ENCODE measurements at places on chromosomes 5 and 9.
A peak's percentile ranks its signal among the peaks of the same experiment; 100 is the strongest.

- no peak for DNase-seq
These were observed 1.5 kb downstream of the NEK6 start for GRCh38 chr9:124259158-124259808.

DNA sequence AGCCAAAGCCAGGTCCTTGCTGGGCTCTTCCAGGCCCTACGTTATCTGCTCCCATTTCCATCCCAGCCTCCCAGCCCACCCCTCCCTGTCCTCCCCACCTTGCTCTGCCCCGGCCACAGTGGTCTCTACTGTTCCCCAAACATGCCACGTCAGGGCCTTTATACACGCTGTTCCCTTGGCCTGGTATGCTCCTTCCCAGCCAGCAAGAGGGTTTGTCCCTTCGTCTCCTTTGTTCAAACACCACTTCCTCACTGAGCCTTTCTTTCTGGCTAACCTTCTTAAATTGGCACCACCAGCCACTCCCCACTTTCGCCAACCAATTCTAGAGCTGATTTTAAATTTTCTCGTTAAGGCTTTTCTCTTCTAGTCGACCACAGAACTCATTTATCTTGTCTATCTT is 9.8 kb downstream of the SH2D3C start:
- no peak for DNase-seq

DNA sequence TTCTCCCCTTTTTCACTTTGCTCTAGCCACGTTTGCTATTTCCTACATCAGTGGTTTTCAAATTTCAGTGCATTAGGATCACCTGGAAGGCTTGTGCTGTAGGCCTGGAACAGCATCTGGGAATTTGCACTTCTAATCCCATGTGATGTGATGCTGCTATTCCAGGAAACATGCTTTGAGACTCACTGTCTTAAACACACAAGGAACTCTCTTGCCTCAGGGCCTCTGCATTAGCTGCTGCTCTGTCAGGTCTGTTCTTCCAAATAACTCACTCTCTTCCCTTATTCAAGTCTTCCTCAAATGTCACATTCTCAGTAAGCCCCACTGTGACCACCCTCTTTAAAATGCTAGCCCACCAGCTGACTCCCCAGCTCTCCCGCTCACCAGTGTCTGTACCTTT is 204.0 kb downstream of the DNAH5 start:
- DNase-seq: no peak

DNA sequence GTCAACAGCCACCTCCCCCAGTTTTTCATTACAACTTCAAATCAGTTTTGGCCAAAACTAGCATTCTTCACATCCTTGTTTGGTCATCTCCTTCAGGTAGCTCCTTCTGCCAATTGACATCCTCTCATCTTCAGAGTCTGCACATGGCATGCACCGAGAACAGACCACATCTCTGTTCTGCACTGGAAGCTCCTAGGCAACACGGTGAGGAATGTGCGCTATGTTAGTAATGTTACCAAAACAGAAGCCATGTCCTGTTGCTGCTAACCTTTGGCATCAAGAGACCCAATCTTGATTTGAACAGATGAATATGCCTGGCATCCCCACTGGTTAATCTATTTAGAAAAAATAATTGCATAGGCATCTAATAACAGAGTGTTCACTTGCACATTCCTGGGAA is 5.1 kb upstream of the HK3 start:
- DNase-seq: no peak

GRCh38 chr5:79181419-79182022 is 54.4 kb upstream of the JMY start:
- no peak for DNase-seq

DNA sequence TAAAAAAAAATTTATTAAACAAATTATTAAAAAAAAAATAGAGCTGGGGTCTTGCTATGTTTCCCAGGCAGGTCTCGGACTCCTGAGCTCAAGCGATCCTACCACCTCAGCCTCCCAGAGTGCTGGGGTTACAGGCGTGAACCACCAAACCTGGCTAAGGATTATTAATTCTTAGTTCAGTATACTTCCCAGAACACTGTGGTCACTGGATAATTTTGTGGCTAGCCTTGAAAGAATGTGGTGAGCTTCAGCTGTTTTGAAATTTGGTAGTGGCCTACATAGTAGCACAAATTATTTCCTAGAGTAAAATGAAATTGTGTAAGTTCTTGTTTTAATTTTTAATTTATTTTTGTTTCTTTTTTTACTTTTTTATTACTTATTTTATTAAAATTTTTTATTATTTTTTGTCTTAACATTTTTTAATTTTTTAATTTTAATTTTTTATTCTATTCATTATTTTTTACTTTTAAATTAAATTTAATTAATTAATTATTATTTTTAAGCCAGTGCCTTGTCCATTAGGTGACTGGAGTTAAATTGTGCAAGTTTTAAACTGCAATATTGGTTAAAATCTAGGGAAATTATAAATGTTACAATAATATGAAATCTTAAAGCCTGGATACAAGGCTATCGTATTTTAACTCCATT is 23.0 kb downstream of the ARRDC3 start:
- no peak for DNase-seq

DNA sequence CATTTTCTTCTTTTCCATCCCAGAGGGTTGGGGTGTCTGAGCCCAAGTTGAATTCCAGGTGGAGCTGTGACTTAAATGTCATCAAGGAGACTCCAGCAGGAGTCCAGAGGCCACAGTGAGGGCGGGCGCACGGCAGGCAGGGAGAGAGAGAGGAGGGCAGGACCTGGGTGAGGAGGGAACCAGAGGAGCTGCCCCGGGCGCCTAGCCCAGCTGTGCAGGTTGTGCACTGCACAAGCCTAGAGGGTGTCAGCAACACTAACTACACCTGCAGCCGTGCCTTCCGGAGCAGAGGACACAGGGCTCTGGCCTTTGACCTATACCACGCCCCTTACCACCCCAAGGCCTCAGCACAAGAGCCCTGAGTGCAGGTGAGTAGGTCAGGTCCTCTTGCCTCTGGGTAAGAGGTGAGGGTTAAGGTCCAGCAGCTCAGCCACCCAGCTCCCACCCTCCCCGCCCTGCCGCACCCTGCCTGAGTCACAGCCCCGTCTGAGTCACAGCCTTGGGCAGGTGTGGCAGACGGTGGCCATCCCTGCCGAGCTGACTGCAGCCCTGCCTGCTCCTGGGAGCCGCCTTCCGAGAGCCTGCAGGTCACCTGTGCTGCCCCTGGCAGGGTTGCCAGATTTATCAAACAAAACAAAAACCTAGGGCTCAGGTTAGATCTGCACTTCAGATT is 6.4 kb upstream of the AGPAT2 start:
- DNase-seq: no peak

DNA sequence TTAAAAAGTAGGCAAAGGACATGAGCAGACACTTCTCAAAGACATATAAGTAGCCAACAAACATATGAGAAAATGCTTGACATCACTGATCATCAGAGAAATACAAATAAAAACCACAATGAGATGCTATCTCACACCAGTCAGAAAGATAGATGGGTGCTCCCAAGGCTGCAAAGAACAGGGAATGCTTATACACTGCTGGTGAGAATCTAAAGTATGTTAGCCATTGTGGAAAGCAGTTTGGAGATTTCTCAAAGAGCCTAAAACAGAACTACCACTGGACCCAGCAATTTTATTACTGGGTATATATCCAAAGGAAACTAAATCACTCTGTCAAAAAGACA is 154.2 kb downstream of the NDUFS4 start:
- no peak for DNase-seq

- DNase-seq: no peak
These were observed 139.2 kb upstream of the SMIM23 start for GRCh38 chr5:171646102-171647042.

- DNase-seq: no peak
These were observed 77.0 kb upstream of the ADAMTS19 start for GRCh38 chr5:129382921-129383672.

- peak; percentile 18 for DNase-seq
These were observed 616 bp upstream of the ENC1 start for GRCh38 chr5:74640954-74641734.

DNA sequence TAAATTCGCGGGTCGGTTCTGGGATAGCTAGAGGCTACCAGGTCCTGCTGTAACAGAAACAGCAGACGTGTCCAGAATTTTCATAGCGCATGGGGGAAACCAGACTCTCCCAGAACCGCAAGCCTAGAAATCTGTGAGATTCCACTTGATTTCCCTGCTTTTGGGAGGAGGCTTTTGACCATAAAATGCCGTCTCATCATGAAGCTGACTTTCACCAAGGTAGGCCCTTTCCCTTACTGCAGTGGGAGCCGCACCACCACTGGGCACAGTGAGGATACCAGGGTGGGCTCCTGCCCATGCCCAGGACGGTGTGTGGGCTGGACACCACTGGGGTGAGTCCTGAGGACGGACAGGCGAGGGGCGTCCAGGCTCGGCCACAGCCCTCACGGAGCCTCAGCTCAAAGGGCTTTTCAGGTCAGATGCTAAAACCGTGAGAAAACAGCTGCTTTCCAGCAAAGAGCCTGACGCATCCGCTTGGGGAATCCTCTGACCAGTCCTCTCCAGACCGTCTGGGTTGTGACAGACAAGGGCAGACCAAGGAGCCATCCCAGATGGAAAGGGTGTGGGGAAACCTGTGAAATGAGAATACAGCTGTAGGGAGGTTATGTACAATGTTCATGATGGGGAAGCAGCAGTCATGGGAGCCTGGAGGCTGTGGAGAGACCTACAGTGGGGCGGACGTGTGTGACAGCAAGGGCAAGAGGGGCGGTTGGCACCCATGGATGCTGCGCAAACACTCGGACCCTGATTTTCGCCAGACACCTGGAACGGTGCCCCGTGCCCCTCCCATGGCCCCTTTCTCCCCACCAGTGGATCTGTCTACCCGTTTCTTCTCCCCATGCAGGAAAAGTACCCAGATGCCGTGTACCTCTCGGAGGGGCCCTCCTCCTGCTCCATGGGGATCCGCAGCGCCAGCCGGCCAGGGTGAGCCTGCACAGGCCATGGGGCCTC is 59.2 kb downstream of the IPPK start:
- no peak for DNase-seq

- DNase-seq: peak; percentile 68
These were observed 2.4 kb upstream of the VAV2 start for GRCh38 chr9:133994353-133995011.

- DNase-seq: no peak
These were observed 175.9 kb upstream of the IZUMO3 start for GRCh38 chr9:24721621-24722020.

GRCh38 chr5:104016646-104017045 is 454.1 kb upstream of the NUDT12 start:
- no peak for DNase-seq

GRCh38 chr9:135923508-135923907 is 16.2 kb upstream of the CAMSAP1 start:
- DNase-seq: no peak

- DNase-seq: no peak
These were observed 82.2 kb upstream of the GABRP start for GRCh38 chr5:170701334-170701733.

GRCh38 chr5:1998716-1999317 is 116.1 kb upstream of the IRX4 start:
- DNase-seq: no peak

- DNase-seq: no peak
These were observed 67.9 kb upstream of the CHSY3 start for GRCh38 chr5:129836321-129836720.

DNA sequence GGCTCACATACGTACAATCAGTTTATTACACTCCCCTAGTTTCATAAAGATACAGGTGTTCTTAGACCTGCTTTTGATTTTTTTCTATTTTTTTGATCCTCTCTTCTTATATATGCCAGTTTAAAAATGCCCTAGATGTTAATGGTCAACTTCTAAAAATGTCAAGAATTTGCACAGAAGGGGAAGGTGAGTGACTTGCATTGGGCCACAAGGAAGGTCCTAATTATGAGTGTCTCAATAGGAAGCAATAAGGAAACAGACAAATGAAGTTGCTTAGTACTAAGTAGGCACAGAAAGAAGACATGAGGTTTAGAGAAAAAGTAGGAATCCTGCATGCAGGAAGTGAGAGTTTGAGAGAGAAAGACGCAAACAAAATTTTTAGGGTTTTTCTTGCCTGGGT is 3.2 kb upstream of the CCDC171 start:
- DNase-seq: no peak

DNA sequence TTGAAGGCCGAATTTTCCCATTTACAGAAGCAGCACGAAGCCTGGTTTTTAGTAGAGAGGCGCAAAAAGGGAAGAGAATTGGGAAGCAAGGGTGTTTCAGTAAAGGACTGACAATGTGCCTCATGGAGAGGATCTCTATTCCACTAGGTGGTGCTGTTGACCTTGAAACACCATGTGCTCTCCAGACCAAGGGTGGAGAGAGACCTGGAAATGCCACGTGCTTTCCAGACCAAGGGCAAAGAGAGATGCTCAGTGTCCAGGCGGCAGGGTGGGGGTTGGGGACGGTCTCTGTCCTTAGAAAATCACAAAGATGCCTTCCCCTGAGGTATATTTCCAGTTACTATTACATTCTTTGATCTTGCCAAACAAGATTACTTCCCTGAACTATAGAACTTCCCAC is 425.3 kb downstream of the CSNK1G3 start:
- DNase-seq: no peak

DNA sequence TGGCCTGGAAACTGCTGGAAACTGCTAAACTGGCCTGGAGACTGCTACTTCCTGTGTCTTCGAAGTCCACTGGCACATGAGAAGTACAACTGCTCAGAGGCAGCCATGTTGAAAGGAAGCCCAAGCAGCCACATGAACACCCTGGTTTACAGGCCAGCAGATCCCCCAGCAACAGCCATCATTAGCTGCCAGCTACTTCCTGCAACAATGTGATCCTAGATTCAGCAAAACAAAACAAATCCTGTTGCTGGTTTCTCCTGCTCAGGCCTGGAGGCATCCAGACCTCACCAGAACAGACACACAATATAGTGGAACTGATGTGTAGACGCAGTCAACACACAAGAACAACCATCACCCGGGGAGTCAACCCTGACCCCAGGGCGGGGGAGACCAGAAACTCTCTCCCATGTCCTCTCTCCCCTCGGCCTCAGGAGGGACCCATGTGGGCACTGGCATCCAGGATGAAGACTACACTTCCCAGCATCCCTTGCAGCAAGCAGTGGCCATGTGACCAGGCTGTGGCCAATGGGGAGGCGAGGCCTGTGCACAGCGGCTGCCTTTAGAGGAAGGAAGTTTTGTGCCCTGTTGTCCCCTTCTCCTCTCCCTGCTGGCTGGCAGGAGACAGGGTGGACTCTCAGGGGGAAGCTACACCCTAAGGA is 9.2 kb upstream of the LCN15 start:
- DNase-seq: no peak

DNA sequence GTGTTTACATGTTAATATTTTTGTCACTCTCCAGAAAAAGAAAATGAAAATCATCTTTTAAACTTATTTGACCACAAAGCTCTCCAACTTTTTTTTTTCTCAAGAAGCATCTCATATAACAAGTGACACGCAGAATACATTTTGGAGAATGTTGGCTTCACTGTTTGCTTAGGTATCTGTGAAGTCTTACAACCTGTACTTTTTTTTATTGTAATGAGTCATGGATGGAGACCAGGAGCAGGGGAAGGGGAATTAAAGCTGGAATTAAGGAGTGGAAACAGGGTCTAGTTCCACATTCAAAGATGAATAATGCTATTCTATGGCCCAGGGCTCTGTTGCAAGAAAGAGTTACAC is 211.9 kb downstream of the MAN2A1 start:
- DNase-seq: no peak

- DNase-seq: no peak
These were observed 51.4 kb upstream of the GRHPR start for GRCh38 chr9:37370968-37371563.

Data from stimulated activated naive CD4-positive, alpha-beta T cell treated with Interleukin-2 at 50 U/mL for 16 hours (primary cell).